ENCODE measurements at places on chromosomes 5 and 9. TPM values are rescaled to one million over a fixed set of nuclear protein-coding genes. Genes with fewer than 3 reads are reported as not detected.

The ARID3C gene
- not detected for total RNA-seq

The MEIKIN gene
- total RNA-seq: 4.2 TPM

The ZNF618 gene
- 1.4 TPM for total RNA-seq

The SPINK6 gene
- not detected for total RNA-seq

The SLC6A7 gene
- not detected for total RNA-seq

The C1QTNF2 gene
- not detected for total RNA-seq

The NOXA1 gene
- total RNA-seq: 6.0 TPM

The CSF2 gene
- not detected for total RNA-seq

The ADGRV1 gene
- not detected for total RNA-seq

The IFNA21 gene
- not detected for total RNA-seq

The CRAT gene
- total RNA-seq: 11.0 TPM

The PAEP gene
- total RNA-seq: not detected

The PKN3 gene
- total RNA-seq: 1.1 TPM

The SLC22A5 gene
- 8.0 TPM for total RNA-seq

The GRIN3A gene
- not detected for total RNA-seq

The CNTNAP3 gene
- not detected for total RNA-seq

The CDKN2B-AS1 gene
- total RNA-seq: not detected

The PFN3 gene
- total RNA-seq: not detected

The MARCOL gene
- not detected for total RNA-seq

The TXNDC8 gene
- total RNA-seq: not detected

Data from naive thymus-derived CD4-positive, alpha-beta T cell (primary cell).